ENCODE measurements at places on chromosomes 2 and 18.
A peak's percentile ranks its signal among the peaks of the same experiment; 100 is the strongest.

- no peak for DNase-seq
Observed at GRCh38 chr2:121202541-121203310, 82.3 kb downstream of the TFCP2L1 start.

GRCh38 chr2:187580462-187581124 is 26.4 kb upstream of the TFPI start:
- no peak for DNase-seq

GRCh38 chr2:233005096-233005495 is 8.0 kb downstream of the NGEF start:
- DNase-seq, result no peak

DNA sequence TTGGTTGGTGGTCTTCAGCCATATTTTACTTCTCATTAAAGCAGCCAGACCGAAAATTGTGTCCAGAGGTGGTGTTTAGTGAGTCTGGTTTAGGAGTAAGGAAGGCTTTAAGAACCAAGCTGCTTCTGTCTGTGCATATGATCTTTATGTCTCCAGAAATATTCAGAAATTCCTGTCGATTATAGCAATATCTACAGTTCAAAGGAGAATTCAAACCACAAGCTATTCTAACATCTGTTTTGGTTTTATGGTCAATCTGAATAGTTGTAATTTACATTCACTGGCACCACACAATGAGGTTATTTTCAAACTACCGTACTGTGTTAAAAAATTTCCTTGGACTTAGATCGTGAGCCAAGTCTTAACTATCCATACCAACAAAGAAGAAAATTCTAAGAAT is 11.3 kb downstream of the UPP2 start:
- no peak for DNase-seq

GRCh38 chr18:892316-892715 is 12.4 kb upstream of the ADCYAP1 start:
- DNase-seq, result no peak

- no peak for DNase-seq
Observed at GRCh38 chr2:157364257-157364974, 38.8 kb upstream of the ERMN start.

GRCh38 chr2:181457741-181458425 is 697 bp downstream of the ITGA4 start:
- peak; percentile 48 for DNase-seq

- no peak for DNase-seq
Observed at GRCh38 chr18:55455938-55456337, 132.1 kb downstream of the TCF4 start.

DNA sequence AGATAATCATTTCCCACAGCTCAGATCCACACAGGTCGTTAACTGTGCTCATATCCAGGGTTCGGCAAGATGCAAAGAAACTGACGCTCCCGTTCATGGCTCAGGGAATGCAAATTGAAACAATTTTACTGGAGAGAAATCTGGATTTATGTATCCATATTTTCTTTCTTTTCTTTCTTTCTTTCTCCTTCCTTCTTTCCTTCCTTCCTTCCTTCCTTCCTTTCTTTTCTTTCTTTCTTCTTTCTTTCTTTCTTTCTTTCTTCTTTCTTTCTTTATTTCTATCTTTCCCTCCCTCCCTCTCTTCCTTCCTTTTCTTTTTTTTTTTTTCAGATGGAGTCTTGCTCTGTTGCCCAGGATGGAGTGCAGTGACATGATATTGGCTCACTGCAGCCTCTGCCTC is 20.0 kb upstream of the POMC start:
- no peak for DNase-seq

DNA sequence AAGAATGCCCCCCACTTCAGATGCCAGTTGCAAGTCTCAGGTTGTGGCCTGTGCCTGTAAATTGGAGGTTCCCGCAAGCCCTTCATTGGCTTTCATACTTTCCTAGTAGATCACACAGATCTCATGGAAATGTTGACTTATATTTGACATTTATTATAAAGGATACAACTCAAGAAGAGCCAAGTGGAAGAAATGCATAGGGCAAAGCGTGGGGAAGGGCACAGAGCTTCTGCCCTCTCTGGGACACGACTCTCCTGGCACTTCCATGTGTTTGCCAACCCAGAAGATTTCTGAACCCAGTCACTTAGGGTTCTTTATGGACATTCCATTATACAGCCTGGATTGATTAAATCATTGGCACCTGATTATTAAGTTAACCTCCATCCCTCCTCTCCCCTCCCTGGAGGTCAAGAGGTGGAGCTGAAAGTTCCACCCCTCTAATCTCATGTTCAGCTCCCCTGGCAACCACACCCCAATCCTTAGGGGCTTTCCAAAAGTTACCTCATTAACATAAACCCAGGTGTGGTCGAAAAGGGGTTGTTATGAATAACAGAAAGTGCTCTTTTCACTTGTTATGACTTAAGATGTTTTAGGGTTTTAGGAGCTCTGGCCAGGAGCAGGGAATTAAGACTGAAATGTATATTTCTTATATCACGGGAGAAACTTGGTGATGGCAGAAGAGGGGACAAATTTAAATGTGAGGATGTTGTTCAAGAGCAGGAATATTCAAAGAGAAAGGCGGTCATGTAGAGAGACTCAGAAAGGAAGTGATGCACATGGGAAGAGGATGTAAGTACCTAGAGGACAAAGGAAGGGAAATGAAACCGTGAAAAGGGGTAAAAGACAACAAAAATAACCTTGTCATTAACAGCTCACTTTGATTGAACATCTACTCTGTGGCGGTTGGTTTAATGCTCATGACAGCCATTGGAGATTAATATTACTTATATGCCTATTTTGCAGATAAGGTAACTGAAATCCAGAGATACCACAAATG is 31.8 kb downstream of the SP100 start:
- no peak for DNase-seq

DNA sequence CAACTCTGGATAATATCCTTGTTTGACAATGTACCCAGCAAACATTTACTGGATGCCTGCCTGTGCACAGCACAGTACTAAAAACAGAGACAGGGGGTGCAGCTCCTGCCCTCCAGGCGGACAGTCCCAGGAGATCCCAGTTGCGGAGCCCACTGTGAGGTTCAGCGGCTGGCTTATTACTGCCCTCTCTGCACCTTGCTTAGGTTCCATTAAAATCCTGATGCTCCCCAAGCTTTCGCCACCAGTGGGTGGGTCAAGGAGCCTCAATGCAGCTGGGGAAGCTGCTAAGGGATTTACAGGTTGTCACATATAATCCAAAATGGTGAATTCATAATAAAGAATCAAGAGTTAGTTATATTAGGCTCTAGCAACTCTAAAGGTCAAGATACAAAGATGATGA is 38.3 kb downstream of the CRACDL start:
- DNase-seq, result no peak

DNA sequence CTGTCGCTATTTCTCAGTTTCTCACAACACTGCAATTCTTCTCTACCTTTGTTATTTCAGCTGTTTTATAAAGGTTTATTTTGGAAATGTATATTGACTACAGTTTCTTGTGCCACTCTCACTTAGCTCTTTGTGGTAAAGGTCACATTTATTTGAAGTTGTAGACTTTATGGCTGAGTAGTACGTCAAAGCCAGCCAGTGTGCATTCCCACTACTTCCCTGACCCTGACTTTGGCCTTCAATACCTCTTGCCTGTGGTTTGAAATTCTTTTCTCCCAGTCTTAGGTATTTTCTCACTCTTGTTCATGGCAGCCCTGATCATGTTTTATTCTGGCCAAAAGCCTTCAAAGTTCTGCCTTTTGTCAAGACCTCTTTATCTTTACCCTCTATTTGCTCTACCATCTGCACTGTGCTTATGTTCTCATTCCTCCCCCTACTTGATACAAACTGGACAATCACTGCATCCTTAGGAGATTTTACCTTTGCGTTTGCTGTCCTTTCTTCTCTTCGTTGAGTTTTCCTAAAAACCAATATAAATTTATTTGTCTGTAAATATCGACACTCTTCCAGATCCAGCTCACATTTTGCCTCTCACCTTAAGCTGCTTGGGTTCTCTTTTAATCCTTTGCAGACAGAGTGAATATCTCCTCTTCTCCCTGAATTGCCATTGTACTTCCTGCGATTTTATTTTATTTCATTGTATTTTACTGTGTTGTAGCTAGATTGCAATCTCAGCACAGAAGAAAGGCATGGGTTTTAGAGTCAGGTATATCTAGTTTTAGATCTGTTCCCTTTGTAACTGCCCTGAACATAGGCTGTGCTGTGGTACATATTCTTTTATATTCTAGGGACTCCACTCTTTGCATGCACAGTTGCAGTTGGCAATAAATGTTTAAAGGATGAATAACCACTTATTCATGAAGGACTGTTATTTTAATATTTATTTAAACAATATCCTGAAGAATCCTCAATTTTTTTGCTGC is 31.2 kb downstream of the GULP1 start:
- no peak for DNase-seq

DNA sequence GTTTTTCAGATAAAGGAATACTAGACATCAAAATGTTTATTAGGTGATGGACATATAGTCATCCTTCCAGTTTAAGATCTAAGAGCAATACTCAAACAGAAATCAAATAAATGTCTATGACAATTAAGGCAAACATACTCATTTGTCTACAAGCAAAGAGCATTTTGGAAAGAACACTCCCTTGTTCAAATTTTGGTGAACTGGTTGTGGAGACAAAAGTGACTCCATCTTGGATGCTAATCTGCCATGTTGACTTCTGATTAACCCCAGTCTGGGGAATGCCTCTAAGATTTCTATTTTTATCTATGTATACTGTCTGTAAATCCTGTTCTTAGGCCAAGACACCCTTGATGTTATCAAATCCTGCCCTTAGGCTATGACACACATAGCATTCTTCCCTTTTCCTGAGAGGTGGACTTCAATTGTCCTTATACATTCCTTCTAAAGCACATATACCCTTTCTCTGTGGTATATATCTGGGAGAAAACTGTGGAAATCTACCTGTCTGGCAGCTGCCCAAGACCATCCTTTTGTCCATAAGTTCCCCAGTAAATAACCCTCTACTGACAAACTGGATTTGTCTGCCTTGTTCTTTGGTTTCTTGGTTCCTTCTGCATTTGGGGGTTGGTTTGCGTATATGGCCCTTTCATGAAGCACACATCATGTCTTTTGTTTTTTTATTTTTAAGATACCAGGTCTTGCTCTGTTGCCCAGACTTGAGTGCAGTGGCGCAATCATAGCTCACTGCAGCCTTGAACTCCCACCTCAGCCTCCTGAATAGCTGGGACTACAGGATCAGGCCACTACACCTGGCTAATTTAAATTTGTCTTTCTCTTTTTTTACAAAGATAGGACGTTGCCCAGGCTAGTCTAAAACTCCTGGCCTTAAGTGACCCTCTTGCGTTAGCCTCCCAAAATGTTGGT is 12.5 kb upstream of the PLEKHM3 start:
- DNase-seq, result no peak

DNA sequence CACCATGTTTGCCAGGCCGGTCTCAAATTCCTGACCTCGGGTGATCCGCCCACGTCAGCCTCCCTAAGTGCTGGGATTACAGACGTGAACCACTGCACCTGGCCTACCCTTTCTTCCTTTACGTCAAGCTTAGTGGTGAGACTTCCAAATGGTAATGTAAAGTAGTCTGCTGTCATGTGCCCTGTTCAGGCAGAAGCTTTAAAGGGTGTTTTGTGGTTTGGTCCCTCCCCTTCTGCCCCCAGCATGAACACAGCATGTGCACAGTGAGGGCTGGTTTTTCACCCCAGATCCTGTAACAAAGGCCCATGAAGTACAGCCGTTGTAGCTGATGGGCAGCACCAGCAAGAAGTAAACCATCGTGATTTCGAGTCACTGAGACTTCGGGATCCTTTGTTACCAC is 2.7 kb upstream of the DTYMK start:
- DNase-seq, result no peak

- no peak for DNase-seq
Observed at GRCh38 chr2:29881089-29881730, 40.2 kb downstream of the ALK start.

DNA sequence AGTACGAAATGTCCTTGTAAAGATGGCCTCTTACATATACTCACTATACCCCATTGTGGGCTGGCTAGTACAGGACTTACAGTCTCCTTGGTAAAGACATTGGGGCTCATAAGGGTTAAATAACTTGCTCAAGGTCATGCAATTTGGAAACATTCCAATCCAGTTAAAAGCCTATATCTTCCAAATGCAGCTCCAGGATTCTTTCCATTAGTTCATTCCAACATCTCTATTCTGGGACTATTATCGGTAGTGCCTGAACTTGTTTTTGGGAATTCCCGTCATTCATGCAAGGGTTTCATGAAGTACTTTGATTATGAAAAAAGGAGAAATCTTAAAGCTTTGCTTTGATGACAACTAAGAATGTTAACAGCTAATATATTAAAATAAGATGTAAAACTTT is 99.2 kb upstream of the SLC8A1 start:
- no peak for DNase-seq

Data from activated CD4-positive, alpha-beta T cell treated with anti-CD3 and anti-CD28 coated beads for 24 hours (primary cell).